Esophagus mucosa (tissue), 1 donor: ENCODE measurements at places on chromosomes 13 and 19. TPM values are rescaled to one million over a fixed set of nuclear protein-coding genes. Genes with fewer than 3 reads are reported as not detected.

ICAM4 gene
- not detected for total RNA-seq

TEX29 gene
- not detected for total RNA-seq

NLRP11 gene
- not detected for total RNA-seq

FGF22 gene
- total RNA-seq, result 0.12 TPM

SBK2 gene
- not detected for total RNA-seq
